ENCODE measurements at places on chromosomes 16 and 17.

- DNase-seq: no peak
Observed at GRCh38 chr16:3188675-3188924, 596 bp downstream of the OR1F1 start.

GRCh38 chr16:47643323-47644000, 182.3 kb downstream of the PHKB start:
- peak; percentile 12 for DNase-seq

DNA sequence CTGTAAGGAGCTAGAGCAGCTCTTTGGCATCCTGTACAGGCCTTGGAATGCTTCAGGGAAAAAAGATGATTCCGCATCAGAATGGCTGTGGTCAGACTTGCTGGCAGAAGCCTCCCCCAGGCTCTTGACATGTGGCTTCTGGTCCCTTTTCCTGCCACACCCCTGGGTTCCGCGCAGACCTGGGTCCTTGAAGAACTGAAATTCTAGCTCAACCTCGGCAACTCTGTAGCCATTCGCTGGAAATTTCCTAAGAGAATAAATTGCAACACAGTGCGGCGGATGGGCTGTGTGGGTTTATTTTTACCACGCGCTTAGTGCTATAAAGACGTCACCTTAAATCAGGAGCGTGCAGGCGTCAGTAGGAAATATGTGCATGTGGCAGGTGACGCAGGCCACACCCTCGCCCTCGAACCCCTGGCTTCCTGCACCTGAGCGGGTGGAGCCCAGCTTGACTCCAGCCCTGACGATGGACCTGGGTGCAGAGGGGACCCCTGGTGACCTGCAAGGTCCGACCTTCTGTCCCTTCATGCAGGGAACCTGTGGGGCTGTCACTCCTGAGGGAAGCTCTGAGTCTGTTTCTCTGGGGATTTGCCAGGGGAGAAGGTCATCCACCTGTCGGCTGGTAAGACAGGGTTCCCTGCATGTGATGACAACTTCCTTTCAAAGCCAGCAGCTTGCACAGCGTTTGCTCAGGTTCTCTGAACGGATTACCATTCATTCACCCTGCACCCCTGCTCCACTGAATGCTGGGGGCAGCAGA, 46.3 kb downstream of the METRNL start:
- peak; percentile 37 for DNase-seq

DNA sequence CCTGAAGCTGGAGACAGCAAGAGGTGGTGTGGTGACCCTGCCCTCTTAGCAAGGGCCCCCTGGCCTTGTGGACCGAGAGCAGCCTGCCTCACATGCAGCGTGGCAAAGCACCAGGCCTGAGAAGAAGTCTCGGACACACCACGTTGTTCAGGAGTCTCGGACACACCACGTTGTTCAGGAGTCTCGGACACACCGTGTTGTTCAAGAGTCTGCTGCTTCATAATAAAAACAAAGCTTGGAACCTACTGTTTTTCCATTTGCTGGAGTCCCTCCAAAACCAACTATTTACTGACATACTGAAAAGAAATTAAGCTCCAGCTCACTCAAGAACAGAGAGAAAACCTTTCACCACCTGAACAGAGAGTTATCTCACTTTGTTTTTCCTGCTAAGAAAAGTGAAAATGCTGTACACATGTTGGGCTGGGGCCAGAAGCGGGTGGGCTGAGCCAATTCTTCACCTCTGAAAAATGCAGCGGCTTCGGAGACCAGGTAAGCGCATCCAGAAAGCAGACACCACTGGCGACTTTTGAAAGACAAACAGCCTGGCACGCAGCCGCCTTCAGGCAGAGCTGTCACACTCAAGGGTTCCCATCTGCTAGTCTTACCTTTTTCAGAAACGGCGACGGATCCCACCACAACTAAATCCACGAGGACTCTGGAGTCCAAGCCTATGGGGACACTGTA, 8.9 kb downstream of the MTHFSD start:
- DNase-seq: no peak

GRCh38 chr17:14582996-14583395, 282.1 kb downstream of the HS3ST3B1 start:
- DNase-seq: no peak

GRCh38 chr16:9594946-9595345, 503.5 kb downstream of the HAPSTR1 start:
- DNase-seq: no peak

GRCh38 chr16:87033541-87034300, 283.5 kb downstream of the C16orf95 start:
- no peak for DNase-seq

GRCh38 chr16:73321853-73322252, 273.9 kb upstream of the ZFHX3 start:
- DNase-seq: no peak

DNA sequence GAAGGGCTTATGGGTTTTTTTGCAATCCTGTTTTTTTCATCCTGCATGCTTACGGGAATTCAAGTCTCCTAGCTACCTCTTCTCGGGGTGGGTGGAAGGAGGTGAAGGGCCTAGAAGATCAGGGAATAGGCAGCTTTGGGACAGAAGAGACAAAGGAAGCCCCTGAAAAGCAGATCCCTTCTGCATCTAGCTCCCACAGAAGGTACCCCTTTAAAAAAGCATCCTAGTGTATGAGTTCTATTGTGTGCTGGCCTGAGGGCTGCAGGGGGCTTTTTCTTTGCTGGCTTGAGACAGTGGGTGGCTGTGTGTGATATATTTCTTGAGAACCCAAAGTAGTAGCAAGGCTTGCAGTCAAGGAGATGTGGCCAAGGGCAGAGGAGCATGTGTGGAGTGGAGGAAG, 330.5 kb downstream of the MAF start:
- DNase-seq: no peak

DNA sequence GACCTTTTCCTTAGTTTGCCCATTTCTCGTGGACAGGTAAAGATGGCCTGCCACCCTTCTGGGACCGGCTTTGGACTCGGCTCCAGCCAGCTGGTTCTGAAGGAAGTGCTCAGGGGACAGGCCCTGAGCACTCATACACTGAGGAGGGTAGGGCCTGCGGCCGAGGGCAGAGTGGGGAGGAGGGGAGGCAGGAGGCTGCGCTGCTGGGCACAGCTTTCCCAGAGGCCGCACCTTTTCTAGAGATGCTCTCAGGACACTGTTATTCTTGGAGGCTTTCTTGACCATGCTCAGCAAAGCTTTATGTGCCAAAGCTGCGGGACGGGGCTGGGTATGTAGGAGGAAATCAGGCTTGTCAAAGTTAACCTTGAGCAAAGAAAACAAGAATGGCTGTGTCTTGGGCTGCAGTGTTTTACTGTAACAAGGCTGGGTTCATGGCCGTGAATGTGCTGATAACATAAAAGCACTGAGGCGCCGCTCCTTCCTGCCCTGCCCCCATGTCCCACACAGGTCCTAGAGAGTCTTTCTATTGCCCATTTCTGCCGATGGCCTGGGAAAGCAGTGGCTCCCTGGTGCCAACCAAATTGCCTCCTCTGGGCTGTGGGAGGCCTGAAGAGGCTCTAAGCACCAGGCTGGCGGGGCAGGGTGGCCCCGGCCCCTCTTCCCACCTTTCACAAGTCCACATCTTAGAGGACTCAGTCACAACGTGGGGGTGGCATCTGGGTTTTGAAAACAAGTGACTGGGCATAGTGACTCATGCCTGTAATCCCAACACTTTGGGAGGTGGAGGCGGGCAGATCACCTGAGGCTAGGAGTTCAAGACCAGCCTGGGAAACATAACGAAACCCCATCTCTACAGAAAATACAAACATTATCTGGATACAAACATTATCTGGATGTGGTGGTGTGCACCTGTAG, 22.3 kb upstream of the TIMP2 start:
- DNase-seq: no peak

All from activated CD4-positive, alpha-beta T cell treated with anti-CD3 and anti-CD28 coated beads, Interleukin-2, Interleukin-6, amounts not matched to agents 100 ng/mL and 50 ng/mL, durations not matched to agents 16 hours and 8 hours (primary cell).